NCI-H2081 (cell line): ENCODE measurements at places on chromosomes 7 and 10.

DNA sequence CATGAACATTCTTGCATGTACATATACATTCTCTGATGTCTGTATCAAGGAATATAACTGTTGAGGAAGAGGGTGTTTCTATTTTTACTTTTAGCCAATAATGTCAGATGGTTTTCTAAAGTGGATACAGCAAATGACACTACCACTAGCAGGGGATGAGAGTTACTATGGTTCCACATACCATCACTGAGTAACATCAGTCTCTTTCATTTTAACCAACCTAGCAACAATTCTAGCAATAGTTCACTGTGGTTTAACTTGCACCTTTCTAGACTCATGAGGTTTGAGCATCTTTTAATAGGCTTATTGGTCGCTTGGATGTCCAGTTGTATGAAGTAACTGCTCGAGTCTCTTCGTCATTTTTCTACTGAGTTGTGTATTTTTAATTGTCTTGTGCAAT, 68.5 kb upstream of the ZNF746 start:
- DNase-seq: no peak

DNA sequence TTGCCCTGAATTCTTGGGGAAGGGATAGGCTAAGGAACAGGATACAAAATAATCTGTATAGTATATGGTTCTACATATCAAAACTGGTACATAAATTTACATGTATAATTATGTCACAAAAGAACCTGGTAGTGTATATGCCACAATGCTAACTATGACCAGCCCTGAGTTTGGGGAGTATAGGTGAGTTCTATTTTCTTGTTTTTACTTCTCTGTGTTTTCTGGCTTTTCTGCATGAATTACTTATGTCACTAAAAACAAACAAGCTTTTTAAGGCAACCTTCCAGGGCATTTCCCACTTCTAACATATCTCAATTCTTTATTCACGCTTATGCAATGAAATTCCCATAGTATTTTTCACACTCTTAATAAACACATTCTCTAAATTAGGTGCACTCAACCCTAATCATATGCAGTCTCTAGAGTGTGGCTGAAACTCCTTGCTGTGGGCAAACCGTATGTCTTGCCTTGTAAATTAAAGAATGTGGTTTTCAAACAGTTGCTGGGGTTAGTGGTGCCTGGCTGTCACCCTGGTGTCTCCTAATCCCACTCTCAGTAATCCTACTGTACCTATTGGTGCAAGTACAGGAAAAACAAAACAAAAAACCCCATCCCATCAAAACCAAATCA, 14.0 kb upstream of the INSIG1 start:
- DNase-seq: no peak

DNA sequence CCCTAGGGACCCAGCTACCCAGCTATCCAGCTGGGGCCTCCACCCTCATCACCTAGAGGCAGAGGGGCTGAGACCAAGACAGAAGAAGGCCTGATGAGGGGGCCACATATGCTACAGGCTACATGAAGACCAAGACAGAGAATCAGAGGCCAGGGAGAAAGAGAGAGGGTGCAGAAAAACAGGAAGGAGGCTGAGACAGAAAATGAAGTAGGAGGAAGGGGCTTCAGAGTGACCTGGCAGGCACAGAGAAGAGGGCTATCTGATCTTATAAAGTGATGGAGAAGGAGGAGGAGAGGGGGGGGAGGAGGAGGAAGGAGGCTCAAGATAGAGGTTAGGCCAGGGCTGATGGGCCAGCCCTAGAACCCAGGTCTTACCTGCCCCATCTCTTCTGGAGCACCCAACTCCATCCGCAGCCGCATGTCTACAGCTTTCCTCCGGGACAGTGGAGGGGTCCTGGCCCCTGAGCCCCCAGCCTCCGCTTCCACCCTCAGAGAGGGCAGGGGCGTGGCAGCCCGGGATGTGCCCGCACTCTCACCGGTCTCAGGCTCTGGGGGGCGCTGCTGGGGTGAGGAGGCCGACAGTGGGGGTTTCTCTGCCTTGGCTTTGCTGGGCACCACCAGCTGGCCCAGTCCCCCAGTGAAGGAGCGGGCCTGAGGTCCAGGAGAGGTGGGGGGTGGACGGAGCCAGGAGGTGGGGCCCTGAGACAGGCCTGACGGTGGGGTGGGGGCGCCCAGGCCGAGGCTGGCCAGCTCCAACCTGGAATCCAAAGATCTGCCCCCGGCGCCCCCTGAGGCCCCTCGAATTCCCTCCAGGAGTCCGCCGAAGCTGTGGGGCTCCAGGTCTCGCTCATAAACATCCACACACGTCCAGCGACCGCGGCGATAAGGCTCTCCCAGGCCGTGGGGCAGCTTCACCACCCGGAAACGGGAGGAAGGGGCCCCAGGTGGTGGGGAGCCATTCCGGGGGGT, 1.8 kb downstream of the TSC22D4 start:
- DNase-seq: no peak

DNA sequence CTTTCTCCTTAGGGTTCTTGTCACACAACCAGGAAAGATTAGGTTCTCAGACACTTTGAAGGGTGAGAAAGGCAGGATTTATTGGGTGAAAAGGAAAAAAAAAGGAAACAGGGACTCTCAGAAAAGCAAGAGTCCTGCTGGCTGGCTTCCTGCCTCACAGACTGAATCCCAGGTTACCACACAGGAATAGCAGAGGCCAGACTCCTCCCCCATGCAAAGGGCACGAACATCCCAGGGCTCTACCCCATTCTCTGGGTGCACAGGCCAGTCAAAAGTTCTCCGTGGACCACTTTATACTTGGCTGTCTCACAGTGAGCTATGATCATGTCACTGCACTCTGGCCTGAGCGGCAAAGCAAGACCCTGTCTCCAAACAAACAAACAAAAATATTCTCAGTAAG, 42.6 kb downstream of the HOXA1 start:
- DNase-seq: no peak

GRCh38 chr10:2944788-2945187, 122.6 kb upstream of the PFKP start:
- no peak for DNase-seq

- DNase-seq: no peak
Measured at GRCh38 chr10:18066947-18067346, 73.3 kb upstream of the CACNB2 start.

DNA sequence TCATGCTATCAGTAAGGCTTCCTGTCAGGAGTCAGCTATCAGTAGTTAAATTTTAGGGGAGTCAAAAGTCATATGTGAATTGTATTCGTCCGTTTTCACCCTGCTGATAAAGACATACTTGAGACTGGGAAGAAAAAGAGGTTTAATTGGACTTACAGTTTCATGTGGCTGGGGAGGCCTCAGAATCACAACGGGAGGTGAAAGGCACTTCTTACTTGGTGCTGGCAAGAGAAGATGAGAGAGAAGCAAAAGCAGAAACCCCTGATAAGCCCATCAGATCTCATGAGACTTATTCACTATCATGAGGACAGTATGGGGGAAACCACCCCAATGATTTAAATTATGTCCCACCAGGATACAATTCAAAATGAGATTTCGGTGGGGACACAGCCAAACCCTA, 47.1 kb downstream of the KLF6 start:
- DNase-seq: no peak

- no peak for DNase-seq
Measured at GRCh38 chr10:48466611-48467240, 138.1 kb downstream of the ARHGAP22 start.

DNA sequence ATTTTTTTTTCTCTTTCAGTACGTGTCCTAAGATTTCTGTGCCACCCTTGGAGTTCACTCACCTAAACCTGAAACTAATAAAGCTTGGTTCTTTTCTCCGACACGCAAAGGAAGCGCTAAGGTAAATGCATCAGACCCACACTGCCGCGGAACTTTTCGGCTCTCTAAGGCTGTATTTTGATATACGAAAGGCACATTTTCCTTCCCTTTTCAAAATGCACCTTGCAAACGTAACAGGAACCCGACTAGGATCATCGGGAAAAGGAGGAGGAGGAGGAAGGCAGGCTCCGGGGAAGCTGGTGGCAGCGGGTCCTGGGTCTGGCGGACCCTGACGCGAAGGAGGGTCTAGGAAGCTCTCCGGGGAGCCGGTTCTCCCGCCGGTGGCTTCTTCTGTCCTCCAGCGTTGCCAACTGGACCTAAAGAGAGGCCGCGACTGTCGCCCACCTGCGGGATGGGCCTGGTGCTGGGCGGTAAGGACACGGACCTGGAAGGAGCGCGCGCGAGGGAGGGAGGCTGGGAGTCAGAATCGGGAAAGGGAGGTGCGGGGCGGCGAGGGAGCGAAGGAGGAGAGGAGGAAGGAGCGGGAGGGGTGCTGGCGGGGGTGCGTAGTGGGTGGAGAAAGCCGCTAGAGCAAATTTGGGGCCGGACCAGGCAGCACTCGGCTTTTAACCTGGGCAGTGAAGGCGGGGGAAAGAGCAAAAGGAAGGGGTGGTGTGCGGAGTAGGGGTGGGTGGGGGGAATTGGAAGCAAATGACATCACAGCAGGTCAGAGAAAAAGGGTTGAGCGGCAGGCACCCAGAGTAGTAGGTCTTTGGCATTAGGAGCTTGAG, at the start of gene CFTR:
CFTR (plus strand) TSS at position 801 of the 830 bp plus-strand sequence. CDS start 70 bp downstream, outside the sequence.
- no peak for DNase-seq

- DNase-seq: no peak
Measured at GRCh38 chr10:113618338-113618737, 45.5 kb downstream of the NRAP start.

- no peak for DNase-seq
Measured at GRCh38 chr7:101950450-101951119, 133.2 kb downstream of the CUX1 start.
